ENCODE measurements at places on chromosomes 4 and X. TPM values are rescaled to one million over a fixed set of nuclear protein-coding genes. Genes with fewer than 3 reads are reported as not detected.

- H3K4me1 ChIP-seq, result no peaks in the 10 kb centered on the region
- H3K27me3 ChIP-seq, result no peaks in the 10 kb centered on the region
- no peak for DNase-seq
- H3K4me3 ChIP-seq, result no peak overlapping the region
- H3K27ac ChIP-seq, result no peak overlapping the region
Measured at GRCh38 chrX:33252306-33252825, 41.0 kb upstream of the DMD start.

GRCh38 chr4:4446434-4446833 is 59.5 kb downstream of the NSG1 start:
- H3K36me3 ChIP-seq, result no peaks in the 10 kb centered on the region
- no peak overlapping the region for H3K27ac ChIP-seq
- peak; percentile 83 for DNase-seq
- peaks cover 16% of the 10 kb centered on the region for H3K4me1 ChIP-seq
- H3K4me3 ChIP-seq, result no peak overlapping the region
- H3K27me3 ChIP-seq, result no peaks in the 10 kb centered on the region

GRCh38 chr4:170716868-170717267 is 627.1 kb upstream of the AADAT start:
- no peak for DNase-seq
- H3K4me3 ChIP-seq, result no peak overlapping the region
- H3K36me3 ChIP-seq, result no peaks in the 10 kb centered on the region
- no peaks in the 10 kb centered on the region for H3K27me3 ChIP-seq
- H3K4me1 ChIP-seq, result no peaks in the 10 kb centered on the region
- no peak overlapping the region for H3K27ac ChIP-seq

- DNase-seq, result no peak
- H3K4me3 ChIP-seq, result no peak overlapping the region
- no peaks in the 10 kb centered on the region for H3K27me3 ChIP-seq
- H3K27ac ChIP-seq, result no peak overlapping the region
Measured at GRCh38 chr4:62460329-62460728, 1260.2 kb downstream of the ADGRL3 start.

DNA sequence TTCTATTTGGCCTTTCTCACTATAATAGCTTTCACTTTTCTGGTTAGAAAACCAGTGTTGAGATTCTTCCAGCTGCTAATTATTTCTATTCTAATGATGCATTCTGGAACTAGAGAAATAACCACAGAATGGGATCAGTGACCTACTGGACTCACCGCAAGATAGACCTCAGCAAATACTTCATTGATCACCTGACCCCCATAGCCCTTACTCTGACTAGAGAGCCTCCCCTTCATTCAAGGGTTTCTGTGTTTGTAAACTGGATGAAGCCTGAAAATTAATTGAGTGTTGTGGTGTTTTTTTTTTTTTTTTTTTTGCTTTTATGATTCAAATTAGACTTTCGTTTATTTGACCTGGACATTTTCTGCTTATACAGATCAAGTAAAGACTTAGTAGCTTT is 97.0 kb downstream of the NBDY start:
- no peak overlapping the region for H3K27ac ChIP-seq
- H3K36me3 ChIP-seq, result no peaks in the 10 kb centered on the region
- no peak overlapping the region for H3K4me3 ChIP-seq
- DNase-seq, result no peak
- H3K4me1 ChIP-seq, result no peaks in the 10 kb centered on the region

DNA sequence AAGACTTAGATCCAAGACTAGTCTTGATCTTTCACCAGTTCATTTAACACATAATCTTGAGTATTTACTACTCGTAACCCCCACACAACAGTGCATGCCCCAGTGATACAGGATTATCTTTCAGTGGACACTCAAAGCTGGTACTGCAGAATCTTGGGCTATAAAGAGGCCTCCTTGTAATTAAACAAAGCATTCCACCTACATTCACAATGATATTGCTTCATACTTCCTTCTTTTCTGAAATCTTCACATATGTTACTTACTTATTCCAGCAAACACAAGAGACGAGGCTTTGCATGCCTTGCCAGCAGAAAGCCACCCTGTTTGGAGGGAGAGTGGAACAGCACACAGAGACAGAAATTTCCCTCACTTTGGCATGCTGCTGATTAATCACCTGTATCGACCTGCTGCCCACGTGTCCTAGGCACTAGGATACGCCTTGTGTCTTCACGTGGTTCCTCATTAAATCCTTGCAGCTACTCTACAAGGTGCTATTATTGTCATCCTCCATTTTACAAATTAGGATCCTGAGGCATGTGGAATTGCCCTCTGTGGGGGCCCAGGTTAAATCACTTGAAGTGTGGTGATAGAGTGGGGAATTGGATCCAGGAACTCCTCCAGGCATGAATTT is 77.3 kb downstream of the FAM184B start:
- no peak for DNase-seq
- H3K27ac ChIP-seq, result no peak overlapping the region
- H3K4me3 ChIP-seq, result no peak overlapping the region
- no peaks in the 10 kb centered on the region for H3K27me3 ChIP-seq
- no peaks in the 10 kb centered on the region for H3K36me3 ChIP-seq
- H3K4me1 ChIP-seq, result no peaks in the 10 kb centered on the region

DNA sequence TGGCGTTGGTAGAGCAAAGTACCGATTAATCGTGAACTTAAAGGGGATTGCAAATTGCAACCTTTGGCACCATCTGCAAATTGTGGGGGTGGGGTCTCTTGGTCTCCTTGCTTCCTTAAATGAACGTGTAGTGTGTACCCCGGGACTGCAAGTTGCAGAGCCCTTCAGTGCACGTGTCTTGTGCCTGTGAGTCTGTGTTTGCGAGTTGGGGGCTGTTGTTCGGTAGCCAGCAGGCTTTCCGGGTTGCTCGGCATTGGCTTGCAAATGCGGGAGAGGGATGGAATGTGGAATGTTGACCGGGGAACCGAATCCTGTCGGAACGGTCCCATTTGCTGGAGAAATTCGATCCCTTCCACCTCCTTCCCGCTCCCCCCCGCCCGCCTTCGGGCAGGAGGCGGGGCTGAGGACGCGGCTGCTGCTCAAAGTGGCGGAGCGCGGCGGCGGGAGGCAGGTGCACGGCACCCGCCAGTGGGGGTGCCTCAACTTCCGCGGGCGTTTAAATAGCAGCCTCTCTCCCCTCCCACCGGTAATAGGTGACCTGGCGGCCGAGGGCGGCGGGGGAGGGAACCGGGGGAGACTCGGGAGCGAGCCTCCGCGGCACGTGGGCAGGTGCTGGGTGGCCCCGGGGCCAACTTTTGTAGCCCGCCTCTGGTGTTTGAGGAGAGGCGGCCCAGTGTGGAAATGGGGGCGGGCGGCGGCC is 1.5 kb downstream of the JADE1 start:
- H3K4me3 ChIP-seq, result peak overlapping the region; percentile 75
- H3K4me1 ChIP-seq, result peaks cover 7% of the 10 kb centered on the region
- no peaks in the 10 kb centered on the region for H3K36me3 ChIP-seq
- DNase-seq, result peak; percentile 91
- no peaks in the 10 kb centered on the region for H3K27me3 ChIP-seq
- H3K27ac ChIP-seq, result peak overlapping the region; percentile 86

GRCh38 chr4:159071969-159072765 is 30.7 kb upstream of the RAPGEF2 start:
- peak overlapping the region; percentile 91 for H3K27ac ChIP-seq
- no peak overlapping the region for H3K4me3 ChIP-seq
- H3K27me3 ChIP-seq, result no peaks in the 10 kb centered on the region
- peaks cover 45% of the 10 kb centered on the region for H3K4me1 ChIP-seq

DNA sequence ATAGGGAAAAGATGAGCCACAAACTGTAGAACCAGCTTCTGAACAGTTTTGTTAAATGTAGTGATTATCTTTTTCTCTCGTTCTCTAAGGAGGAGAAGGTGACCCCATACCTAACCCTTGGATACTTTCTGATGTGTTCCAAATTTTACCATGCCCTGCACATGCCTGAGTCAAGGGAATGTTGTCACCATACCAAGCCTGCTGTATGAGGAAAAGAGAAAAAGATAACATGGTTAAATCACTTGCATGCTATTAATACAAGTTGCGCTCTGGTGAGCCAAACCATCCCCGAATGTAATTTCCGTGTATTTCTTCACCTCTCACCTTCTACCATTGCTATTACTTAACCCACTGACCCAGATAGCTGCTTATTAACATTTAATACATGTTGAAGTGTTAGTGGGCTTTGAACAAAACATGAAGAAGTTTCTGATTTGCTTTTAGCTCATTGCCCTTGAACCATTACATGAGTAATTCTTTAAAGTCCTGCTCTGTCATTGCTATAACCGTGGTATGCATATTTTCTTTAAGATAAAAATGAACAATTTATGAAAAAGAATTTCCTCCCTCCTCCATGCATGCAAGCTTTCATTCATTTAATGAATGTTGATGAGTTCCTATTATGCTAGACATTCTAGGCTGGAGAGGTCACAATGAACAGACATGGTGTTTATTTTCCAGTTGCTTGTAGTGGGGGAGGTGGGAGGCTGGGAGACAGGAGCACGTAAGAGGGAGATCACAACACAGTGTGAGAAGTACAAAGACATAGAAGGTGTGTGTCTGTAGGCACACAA is 13.6 kb upstream of the KIT start:
- no peaks in the 10 kb centered on the region for H3K36me3 ChIP-seq
- no peak overlapping the region for H3K4me3 ChIP-seq
- H3K4me1 ChIP-seq, result no peaks in the 10 kb centered on the region

- DNase-seq, result no peak
- no peaks in the 10 kb centered on the region for H3K36me3 ChIP-seq
- H3K27ac ChIP-seq, result no peak overlapping the region
- no peaks in the 10 kb centered on the region for H3K4me1 ChIP-seq
- H3K27me3 ChIP-seq, result no peaks in the 10 kb centered on the region
Measured at GRCh38 chr4:161419822-161420221, 744.0 kb downstream of the FSTL5 start.

PPP4R3C gene
- total RNA-seq, result not detected

DGAT2L6 gene
- total RNA-seq, result not detected

TRIM75 gene
- not detected for total RNA-seq

PCDH19 gene
- 0.59 TPM for total RNA-seq

ARSJ gene
- total RNA-seq, result 18.6 TPM
